ENCODE measurements at places on chromosomes 3 and 15.

- DNase-seq, result no peak
Observed at GRCh38 chr3:188901126-188901525, 270.6 kb upstream of the TPRG1 start.

DNA sequence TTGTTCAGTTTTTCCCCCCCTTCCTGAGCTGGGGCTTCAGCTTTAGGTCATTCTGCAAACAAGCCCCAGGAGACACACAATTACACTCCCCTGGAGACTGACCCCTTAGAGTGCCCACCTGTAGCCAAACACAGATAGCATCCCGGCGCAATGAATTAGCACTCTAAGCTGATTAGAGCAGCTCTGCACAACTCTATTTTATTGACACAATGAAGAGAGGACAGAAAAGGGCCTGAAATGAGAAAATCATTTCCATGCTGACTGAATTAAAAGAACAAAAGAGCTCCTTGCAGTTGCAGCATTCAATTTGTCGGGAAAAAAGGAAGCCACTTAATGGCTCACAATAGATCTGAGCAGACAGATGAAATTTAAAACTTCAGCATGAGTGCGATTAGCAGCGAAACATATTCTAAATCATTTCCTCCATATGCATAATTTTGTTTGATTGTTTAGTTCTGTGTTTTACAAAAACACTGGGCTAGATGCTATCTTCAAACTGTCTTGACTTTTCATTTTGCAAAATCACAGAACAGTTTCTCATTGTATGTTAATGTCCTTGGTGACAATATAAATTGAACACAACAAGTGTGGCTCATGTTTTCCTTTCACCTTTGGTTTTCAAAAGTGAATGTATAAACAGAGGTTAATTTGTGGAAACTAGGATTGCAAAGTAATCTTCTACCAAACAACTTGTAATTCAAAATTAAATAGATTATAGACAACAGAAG, 308.6 kb downstream of the MECOM start:
- no peak for DNase-seq

GRCh38 chr3:16247282-16248061, 17.3 kb downstream of the DPH3 start:
- peak; percentile 52 for DNase-seq

DNA sequence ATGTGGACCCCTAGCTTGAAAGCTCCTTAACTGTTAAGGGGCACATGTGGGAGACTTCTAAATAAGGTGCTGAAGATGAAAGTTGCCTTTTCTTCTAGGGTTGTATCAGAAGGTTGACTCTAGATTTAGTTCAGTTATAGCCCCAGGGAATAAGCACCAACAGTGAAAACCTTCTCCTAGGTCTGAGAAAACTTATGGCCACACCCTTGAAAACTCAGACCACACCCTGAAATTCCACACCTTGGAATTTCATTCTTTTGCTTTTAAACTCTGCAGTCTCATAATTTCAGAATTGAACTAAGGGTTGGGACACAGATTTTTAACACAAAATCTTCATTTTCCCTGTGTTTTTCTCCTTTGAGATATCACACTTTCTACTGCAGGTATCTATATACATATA, 355.8 kb upstream of the IL12A start:
- no peak for DNase-seq

DNA sequence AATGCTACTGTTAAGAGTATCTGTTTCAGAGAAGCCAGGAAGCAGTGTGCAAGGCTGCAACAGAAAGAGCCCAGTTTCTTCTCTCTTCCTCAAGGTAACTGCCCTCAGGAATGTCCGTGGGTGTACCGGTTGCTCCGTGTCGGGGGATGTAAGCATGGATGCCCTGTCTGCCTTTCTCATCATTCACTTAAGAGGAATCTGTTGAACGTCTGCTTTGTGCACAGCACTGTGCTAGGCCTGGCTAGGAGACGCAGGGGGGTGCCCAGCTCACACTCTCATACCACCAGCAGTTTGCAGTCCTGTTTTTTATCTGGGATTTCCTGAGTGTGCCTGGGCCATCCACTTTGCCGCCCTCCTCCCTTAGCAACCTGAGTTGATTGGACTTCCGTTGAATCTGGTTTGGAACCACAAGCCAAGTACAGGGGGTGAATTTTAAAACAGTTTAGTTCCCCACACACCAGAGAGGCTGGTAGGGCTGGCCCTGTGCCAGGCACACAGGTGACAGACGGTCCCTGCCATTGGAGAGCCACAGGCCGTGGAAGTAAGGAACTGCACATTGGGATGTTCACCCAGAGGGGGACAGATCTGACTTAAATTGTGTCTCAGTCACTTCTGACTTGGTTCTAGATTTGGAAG, 11.2 kb downstream of the BOC start:
- no peak for DNase-seq

DNA sequence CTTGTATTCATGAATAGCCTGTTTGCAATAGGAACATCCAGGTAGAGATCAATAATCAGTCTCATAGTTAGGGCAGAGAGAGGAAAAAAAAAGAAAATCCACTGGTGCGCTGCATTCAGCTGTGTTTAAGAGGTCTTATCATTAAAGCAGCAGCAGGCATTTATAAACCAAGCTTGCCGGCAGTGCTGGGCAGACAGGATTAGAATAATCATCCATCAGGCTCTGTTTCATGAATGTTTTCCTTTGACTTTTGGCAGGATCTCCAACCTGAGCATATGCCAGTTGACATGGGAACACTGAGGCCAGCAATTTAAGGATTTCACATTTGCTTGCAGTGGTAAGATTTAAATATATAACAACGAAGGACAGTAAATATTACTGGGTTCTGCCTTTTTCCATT, 305.2 kb upstream of the SEMA6D start:
- no peak for DNase-seq

GRCh38 chr3:178170698-178171535, 365.3 kb upstream of the KCNMB2 start:
- DNase-seq, result no peak
